ENCODE measurements at places on chromosomes 16 and 17.

DNA sequence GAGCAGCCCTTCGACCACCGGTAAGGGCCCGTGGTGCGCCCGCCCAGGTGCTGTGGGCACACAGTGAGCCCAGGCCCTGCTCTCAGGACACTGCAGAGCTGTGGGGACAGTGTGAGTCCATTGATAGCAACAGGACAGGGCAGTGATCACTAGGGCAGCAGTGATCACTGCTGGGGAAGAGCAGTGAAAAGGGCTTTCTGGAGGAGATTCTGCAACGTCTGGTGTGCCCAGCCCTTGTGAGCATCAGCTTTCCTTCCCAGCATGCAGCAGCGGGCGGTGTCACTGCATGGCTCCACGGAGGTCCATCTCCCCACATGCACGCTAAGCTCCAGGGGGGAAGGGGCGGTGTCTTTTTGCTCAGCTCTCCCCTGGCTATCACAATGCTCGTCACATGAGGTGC, 32.1 kb downstream of the MAP1LC3B start:
- no peak for DNase-seq

DNA sequence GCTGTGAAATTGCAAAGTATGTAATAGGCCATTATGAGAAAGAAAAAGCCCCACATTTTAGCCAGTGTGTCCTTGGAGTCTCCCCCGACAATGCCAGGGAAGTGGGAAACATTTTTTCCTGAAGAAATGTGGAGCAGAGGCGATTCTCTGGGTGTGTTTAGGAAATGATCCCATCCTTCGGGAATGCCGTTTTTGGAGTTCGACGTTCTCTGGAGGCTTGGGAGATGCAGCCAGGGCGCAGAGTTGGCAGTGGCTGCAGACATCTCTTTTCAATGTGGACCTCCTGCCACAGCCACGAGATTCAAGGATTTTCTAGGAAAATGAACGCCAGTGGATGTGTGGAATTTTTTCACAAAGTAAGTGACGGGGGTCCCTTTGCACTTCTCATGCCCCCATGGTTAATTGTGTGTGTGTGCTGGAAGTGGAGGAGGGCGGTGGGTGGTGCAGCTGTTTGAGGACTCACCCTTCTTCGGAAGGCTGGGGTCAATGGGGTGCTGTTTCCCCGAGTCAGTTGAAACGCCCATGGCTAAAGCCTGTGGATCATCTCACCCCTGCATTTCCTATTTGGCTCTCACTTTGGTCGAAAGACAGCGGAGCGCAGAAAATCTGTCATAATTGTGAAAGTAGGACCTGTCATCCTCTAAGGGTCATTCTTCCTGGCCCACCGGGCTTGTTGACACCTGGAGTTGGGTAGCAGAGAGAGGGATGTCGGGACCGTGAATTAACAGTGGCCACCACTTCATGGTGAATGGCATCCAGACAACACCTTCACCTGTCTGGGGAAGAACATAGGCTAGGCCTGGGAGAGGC, 73.2 kb downstream of the CMIP start:
- no peak for DNase-seq

DNA sequence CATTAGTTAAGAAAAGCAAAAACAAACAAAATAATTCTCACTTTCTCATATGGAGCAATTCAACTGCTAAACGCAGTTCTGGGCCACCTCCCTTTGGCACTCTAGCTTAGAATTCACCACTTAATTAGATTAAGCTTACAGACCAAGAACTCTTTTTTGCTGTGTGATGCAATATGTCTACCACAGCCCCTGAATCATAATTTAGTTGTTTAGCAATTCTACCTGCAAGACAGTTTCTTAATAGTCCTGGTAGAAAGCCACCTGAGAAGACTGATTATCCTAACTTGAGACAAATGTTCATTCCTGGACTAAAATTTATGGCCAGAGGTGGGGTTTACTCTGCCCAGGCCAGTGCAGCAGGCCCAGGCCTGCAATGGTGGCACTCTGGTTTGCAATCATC, 205.9 kb downstream of the HS3ST3A1 start:
- DNase-seq = no peak

DNA sequence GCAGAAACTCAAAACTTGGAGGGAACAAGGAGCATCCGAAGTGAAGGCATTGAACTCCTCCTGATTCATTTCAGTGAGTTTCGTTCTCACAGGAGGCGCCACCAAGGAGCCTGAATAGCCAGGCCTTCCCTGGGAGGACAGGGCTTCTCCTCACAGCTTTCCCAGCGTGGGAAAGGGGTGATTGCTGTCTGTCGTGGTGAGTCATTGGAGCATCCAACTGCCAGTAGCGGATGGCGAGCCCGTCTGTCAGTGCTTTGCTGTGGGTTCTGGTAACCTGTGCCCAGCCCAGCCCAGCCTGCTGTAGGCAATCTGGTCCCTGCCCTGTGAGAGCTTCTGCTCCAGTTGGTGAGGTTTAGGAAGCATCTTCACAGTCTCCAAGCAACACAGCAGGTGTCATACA, 28.3 kb downstream of the PLCD3 start:
- no peak for DNase-seq

DNA sequence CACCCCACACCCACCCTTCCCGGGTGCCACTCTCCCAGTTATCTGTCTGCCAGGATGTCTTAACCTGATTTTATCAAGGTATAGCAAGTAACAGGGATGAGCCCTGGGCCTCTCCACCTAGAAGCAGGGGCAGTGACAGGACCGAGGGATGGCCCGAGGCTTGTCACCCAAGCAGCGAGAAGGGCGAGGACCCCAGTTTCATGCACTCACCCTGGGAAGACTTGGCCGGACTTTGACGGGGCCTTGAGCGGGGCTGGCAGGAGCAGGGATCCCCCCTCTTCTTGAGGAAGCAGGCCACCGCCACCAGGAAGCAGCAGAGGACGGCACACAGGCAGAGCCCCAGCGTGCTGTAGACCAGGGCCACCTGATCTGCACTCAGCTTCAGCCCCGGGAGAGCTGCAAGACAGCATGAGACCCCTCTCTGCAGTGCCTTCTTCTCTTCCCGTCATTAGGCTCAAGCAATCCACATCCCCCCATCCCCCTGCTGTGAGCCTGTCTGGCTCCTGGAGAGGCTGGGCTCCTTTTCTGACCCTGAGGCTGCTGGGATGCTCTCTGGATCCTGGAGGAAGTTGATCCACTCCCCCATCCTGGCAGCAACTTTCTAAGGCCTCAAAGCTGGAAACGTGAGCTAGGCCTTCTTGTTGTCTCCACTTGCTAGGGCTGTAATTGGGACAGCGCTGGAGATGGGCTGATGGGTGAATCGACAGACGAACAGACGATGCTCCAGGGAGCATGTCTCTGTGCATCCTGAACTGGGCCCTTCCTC, 31.6 kb downstream of the TNFRSF13B start:
- no peak for DNase-seq

- peak; percentile 84 for DNase-seq
Observed at GRCh38 chr16:81723098-81723723, 55.9 kb upstream of the PLCG2 start.
